ENCODE measurements at places on chromosomes 13 and 19.

GRCh38 chr13:30453727-30454126 lies 12.0 kb downstream of the HMGB1 start:
- DNase-seq: no peak

DNA sequence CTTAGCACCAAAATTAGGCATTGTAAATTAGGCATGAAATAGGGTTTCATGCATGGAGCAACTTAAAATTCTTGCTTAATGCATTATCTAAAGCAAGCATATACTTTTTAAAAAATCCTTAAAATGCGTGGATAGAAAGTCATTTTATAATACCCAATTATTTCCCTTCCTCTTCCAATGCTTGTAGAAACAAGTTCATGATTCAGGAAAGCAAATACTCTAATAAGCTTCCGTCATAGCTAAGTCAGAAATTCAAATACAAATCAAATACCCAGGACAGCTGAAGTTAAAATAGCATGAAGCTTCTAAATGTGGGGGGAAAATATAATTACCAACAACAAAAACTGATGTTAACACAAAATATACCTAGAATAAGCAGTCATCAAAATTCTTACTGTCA lies 89.1 kb downstream of the COL4A1 start:
- DNase-seq: no peak

DNA sequence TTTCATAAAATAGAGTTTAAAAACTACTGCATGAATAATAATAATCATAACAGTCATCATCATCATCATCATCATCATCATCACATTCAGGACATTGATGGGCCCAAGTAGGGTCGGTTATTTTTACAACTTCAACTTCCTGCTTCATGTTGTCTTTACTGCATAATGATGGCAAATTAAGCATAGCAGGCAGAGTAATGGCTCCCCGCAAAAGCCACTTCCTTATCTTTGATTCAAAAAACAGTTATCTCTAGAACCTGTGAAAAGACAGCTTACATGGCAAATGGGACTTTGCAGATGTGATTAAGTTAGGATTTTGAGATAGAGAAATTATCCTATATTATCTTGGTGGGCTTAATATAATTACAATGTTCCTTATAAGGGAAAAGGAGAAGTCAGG lies 792.9 kb downstream of the LIG4 start:
- DNase-seq: no peak

DNA sequence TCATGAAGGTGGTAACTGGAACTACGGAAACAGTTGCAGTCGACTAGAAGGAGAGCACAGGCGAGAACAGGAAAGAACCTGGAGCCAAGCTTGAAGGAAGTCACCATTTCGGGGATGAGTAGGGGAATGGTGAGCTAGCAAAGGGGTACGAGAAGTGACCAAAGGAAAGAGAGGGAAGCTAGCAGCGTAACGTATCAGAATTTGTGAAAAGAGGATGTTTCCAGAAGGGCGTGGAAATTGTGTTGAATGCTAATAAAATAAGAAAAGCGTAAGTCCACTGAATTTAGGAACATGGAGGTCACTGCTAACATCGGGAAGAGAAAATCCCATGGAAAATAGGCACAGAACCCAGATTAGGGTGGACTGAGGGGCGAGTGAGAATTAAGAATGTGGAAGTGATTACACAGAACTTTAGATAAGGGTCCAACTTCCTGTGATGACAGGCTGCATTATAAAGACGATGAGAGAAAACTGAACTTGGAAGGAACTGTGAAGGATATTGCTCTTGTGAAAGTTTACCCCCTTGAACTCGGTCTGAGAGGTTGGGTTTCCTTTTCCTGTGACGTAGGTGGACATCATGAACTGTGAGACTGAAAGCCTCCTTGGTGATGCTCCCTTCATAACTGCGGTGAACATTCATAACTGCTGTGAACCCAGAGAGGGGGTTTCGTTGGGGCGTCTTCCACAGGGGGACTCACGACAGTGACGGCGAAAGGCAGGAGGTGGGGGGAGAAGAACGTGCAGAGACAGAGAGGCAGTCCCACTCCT lies 2.0 kb upstream of the FFAR2 start:
- no peak for DNase-seq

DNA sequence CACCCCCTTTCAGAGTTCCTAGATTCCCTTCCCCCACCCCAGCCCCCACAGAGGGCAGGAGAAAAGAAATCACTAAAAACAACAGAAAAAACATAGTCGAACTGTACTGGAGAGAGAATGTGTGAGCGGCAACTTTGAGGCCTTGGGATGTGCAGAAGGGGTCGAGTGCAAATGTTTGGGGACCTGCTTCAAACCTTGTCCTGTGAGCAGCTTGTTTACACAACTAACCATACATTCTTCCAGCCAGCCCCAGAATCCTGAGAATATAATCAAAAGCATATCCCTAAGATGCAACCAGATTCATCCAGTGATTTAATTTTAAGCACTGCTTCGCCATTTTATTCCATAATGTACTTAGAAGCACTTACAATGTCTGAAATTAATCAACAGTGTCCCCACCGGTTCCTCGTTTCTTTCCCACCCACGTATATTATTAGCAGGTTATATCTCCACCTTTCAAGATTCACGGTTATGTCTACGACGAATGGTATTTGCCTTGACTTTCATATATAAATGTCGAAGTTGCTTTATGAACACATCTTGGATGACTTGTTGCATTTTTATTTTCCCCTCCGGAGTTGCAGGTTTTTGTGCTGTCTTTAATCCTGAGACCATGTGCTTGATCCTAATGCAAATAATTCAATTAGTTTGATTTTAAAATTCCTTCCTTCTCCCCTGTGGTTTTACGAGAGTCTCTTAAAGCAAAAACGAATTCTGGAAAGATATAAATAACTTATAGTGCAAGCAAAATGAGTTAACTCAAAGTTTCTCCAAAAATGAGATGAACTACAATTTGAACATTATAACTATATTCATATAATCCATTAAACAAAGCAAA lies 107.6 kb downstream of the ZIC5 start:
- DNase-seq: no peak

- DNase-seq: no peak
These were observed 41.1 kb downstream of the CEACAM1 start for GRCh38 chr19:42487032-42487797.

DNA sequence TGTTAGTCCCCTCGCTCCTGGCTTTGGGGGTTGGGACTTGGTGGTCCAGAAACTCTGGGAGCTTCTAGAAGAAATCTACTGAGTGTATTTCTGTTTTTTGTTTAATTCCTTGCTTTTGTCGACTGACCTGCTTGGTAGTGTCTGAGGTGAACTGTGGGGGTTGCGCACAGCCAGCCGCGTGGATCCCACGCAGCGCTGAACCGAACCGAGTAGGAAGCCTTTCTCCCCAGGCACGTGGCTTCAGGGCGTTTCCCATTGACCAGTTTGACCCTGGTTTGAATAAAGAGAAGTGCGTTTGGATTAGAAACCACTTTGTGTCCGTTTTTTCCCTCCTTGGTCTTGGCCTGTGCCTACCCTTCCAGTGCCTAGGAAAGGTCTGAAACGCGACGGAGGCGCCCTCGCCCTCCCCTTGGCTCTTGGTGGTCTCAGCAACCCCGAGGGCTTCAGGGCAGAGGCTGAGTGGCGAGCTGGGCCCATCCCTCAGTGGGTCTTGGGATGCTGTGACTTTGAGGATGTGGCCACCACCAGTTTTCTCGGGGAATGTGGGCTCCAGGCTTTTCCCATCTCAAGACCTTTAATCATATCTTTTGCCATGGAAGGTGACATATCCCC lies 2.7 kb upstream of the RPS15 start:
- no peak for DNase-seq

DNA sequence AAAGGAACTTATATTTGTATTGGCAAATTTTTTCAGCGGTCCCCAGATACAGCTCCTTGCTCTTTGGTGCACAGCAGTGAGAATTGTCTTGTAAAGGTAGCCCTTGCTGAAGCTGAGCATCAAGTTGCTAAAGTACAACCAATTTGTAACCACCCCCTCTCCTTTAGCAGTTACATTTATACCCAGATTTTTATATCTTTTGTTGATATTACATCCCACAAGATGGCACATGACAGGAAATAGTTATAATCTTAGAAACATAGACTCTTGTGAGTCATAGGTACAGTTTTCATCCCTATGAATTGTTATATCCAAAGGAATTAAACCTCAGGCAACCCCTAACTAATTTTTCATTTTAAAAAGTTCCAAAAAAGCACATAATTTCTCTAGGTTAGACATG lies 523.0 kb upstream of the SLITRK1 start:
- no peak for DNase-seq

DNA sequence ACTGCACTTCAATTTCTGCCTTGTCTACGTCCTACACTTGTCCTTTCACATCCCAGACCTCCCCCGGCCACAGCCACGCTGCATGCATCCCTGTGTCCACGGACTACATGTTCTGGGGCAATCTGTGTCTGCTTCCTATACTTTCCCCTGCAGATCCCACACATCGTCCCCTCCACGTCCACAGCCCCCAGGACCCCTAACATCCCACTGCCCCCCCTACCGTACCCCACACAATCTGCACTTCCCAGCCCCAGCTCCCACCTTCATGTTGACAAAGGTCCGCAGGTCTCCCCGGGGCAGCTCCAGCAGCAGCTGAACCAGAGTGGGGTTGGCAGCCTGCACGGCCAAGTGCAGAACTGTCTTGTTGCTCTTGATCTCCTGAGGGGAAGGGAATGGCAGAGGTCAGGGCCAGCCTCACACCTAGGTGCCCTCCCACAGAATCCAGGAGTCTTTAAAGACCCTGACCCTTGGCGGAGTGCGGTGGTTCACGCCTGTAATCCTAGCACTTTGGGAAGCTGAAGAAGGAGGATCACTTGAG lies 10.2 kb downstream of the NFKBID start:
- no peak for DNase-seq

DNA sequence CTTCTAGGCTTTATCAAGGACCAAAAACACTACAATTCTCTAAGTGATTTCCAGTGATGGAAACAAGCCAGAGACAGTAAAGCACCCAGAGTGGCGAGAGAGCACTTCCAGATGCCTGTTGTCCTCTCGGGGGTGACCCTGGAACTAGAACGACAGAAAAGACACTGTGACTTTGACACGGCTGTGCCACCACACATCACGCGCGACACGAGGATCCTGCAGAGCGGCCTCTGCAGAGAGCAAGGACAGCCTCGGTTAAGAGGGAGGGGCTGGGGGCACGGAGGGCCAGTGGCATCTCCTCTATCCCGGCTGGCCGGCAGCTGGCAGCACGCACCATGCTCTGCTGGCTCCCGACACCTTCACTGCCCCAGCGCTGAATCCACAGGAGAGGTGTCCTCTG lies 42.3 kb downstream of the SUGP2 start:
- no peak for DNase-seq

- DNase-seq: no peak
These were observed 127.2 kb upstream of the MAB21L1 start for GRCh38 chr13:35603593-35604285.

- DNase-seq: no peak
These were observed 6.8 kb downstream of the GMIP start for GRCh38 chr19:19636573-19637185.

GRCh38 chr13:106567474-106568298 lies at the start of gene ARGLU1:
TSS of gene ARGLU1 (minus strand) at chr13:106568137. CDS start at chr13:106567919, 218 bp downstream.
- peak; percentile 38 for DNase-seq

DNA sequence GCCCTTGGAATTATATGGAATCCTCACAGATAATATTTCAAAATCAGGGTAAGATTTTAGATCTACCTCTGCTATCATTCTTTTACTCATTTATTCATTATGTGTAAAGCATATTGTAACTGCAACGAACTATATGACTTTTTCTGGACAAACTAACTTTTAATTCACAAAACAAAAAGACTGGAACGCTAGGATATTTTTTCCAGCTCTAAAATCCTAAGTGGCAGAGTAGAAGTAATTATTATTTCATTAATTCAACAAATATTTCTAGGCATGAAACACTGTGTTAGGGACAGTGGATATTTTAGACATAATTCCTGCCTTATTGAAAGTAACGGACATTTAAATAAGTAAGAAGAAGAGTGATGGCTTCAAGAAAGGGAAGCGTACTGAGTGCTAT lies 26.9 kb upstream of the SOX21 start:
- no peak for DNase-seq

DNA sequence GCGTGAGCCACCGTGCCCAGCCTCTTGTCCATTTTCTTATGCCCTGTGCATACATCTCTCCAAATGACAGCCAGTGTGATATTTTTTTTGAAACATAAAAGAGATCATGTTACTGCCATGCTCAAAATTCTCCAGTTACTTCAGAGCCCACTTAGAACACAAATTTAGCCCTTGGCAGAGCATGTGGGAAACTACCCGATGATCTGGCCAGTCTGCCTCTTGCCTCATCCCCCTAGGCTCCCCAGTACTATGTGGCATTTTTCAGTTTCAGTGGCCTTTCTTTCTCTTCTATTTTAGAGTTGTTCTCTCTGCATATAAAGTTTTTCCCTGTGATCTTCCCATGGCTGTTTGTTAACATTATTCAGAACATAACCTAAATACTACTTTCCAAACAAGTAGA lies 323.0 kb downstream of the GPC5 start:
- no peak for DNase-seq

GRCh38 chr19:35609851-35610353 lies 2.6 kb upstream of the HAUS5 start:
- no peak for DNase-seq

GRCh38 chr13:93243375-93244063 lies 16.9 kb downstream of the GPC6 start:
- no peak for DNase-seq

DNA sequence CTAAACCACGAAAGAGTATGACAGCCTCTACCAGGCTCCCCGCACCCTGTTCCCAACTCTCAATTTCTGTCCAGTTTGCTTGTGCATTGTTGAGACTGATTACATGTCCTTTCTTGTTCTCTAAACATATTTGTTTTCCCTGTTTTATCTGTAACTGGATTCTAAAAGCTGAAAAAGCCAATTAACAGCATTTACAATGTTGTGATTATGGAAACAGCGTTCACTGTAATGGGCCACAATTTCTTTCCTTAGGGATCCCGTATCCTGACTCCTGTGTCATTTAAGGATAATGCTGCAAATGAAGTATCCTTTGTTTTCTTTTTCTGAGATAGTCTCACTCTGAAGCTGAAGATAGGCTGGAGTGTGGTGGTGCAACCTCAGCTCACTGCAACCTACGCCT lies 20.5 kb downstream of the EBPL start:
- DNase-seq: no peak

- no peak for DNase-seq
These were observed 1.4 kb downstream of the MYCBP2 start for GRCh38 chr13:77325371-77325980.

GRCh38 chr19:30781519-30781918 lies 409.3 kb downstream of the ZNF536 start:
- DNase-seq: no peak

- DNase-seq: no peak
These were observed 85.7 kb downstream of the PTPRS start for GRCh38 chr19:5254944-5255343.

Measured in Panc1 (cell line).